ENCODE measurements at places on chromosomes 13 and 19.

DNA sequence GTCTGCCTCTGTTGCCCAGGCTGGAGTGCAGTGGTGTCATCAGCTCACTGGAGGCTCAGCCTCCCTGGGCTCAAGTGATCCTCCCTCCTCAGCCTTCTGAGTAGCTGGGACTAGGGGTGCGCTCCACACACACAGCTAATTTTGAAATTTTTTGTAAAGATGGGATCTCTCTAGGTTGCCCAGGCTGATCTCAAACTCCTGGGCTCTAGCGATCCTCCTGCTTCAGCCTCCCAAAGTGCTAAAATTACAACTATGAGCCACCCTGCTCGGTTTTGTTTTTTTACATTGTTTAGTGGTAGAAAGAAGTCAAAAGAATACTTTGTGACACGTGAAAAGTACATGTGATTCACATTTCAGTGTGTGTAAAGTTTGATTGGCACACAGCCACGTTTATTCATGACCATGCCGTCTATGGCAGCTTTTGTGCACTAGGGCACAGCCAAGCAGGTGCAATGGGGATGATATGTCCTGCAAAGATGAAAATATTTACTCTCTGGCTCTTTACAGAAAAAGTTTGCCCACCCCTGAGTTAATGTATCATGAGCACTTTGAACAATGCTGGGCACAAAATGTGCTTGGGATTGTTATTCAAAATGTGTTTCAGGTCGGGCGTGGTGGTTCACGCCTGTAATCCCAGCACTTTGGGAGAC, 16.2 kb upstream of the NFIC start:
- no peak for DNase-seq

DNA sequence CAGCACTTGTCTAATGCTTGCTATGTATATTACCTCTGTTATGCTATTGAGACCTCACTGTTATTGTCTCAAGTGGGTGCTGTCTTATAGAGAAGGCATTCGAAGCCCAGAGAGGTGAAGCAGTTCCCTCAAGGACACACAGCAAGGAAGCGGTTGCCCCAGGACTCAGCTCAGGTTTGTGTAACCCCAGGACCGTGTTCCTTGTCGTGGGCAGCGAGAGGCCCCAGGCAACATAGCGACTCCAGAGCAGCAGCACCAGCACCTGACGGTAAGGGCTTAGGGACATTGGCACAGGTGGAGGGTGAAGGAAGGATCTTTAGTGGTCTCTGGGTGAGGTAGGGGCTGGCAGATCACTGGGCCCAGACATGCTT, 2.4 kb downstream of the KLK15 start:
- DNase-seq = no peak

DNA sequence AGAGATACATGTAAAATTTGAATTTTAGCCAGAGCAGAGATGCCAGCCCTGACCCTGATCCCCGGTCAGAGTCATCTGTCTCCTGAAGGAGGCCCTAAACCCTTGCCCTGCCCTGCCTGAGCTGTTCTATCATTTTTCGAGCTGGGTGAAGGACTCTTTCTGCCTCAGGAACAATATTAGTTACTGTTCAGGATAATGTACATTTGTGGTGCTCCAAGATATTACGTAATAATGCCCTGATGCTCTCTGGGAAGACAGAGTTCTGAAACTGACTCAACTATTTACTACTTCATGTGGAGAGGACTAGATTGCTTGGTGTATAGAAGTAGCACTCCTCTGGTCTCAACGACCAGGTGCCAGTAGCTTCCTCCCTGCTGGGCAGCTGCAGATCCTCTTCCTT, 37.9 kb upstream of the UBL3 start:
- no peak for DNase-seq

GRCh38 chr13:102003848-102004570, 397.8 kb downstream of the FGF14 start:
- DNase-seq = no peak

GRCh38 chr13:23578411-23579071, 8.3 kb downstream of the TNFRSF19 start:
- peak; percentile 80 for DNase-seq

- no peak for DNase-seq
Measured at GRCh38 chr19:46609511-46610412, 8.6 kb downstream of the CALM3 start.

DNA sequence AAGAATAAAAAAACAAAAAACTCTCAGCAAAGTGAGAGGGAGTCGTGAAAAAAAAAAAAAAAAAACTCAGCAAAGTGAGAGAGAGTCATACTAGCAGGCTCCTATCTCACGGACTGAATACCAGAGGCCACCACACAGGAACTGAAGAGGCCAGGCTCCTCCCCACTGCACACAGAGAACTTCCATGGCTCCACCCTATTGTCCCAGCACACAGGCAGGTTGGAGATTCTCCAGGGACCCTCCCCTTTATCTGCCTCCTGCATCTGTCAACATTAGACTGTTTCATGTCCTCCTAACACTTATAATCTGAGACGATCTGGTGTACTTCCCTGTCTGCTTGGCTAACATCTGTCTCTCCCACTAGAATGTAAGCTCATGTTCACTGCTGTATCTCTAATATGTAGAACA, 37.0 kb upstream of the FARP1 start:
- DNase-seq = no peak

GRCh38 chr13:76762721-76763120, 123.5 kb downstream of the KCTD12 start:
- no peak for DNase-seq

GRCh38 chr19:45094137-45094536, 1.2 kb downstream of the PPP1R37 start:
- DNase-seq = no peak

GRCh38 chr13:99766641-99767045, 204.9 kb downstream of the ZIC5 start:
- no peak for DNase-seq

- DNase-seq = no peak
Measured at GRCh38 chr13:54241719-54242118, 1213.1 kb downstream of the OLFM4 start.

DNA sequence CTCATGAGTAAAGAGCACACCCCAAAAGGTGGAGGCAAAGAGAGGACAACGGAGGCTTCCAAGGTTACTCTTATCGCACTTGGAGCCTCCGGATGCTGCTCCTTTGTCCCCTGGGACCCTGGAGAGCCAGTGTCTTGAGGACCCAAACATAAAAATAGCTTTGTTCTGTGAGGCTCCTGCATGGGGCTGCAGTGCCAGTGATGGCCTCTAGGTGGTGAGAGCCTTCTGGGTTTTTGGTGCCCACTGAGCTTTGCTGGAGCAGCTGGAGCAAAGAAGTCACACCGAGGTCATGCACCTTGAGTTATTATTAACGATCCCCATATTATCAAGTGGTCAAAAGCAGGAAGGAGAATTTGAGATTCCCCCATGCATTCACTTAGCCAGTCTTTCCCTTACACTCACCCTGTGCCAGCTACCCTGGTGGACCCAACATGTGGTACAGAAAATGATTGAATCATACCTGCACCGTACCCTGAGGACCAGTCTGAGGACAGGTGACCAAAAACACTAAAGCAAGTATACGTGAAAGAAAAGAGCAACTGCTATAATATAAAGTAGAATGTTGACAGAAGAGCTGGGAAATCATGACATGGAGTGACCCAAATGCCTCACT, 41.5 kb downstream of the ZNF682 start:
- no peak for DNase-seq

- no peak for DNase-seq
Measured at GRCh38 chr19:10544753-10545251, 1.1 kb downstream of the ATG4D start.

GRCh38 chr19:58513694-58514563, 2.1 kb upstream of the SLC27A5 start:
- DNase-seq = peak; percentile 88

- no peak for DNase-seq
Measured at GRCh38 chr19:15548648-15549047, 40.3 kb downstream of the CYP4F22 start.

GRCh38 chr19:20273376-20273775, 106.4 kb downstream of the ZNF486 start:
- no peak for DNase-seq

GRCh38 chr13:38430796-38431195, 81.1 kb downstream of the UFM1 start:
- DNase-seq = no peak

- no peak for DNase-seq
Measured at GRCh38 chr13:84137292-84137691, 255.0 kb upstream of the SLITRK1 start.

- no peak for DNase-seq
Measured at GRCh38 chr13:34352958-34353357, 535.0 kb downstream of the RFC3 start.

DNA sequence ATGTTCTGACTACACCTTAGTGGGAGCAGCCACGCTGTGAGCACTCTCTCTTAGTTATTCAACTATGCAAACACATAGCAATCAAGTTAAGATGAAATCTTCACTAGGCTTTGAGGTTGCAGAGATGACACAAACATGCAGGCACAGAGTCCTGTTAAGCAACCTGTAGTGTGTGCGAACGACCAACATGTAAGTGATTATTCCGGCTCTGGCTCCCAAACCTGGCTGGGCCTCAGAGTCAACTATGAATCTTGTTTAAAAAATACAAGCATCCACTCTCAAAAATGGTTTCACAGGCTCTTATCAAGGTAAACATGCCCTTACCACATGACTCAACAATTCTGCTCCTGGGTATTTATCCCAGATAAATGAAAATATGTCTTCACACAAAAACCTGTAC, 91.4 kb downstream of the IRS2 start:
- no peak for DNase-seq

- no peak for DNase-seq
Measured at GRCh38 chr19:3798137-3798536, 12.0 kb upstream of the MATK start.

DNA sequence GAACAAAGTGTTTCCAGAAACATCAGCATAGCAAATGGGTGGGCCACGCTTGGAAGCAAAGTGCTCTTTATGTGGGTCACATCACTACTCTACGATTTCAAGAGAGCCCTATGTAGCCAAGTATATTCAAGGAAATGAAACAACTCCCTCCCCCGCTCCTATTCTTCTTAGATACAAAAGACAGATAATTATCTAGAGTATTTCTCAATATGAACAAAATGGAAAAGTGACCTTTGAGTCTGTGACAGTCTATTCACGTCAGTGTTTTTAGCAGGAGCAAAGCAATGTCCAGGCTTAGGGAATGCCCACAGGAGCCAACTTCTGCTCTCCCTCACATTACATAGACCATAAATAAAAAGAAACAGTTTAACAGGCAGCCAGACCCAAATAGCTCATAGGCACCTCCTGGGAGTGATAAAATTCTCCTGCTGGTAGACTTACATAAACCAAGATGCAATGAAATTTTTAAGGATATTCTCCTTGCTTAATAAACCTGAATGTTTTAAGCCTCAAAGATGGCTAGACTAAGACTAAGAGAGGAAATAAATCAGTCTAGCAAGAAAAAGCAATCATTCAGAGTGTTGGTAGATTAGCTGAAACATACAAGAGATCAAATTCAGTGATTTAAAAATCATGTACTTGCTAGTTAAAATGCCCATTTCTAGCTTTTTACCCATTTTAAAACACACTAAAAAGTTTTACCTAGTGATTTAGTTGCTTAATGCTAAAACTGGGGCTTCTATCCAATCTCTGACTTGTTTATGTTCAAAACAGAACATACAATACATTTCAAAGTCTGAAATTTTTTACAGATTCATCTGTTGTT, 182.8 kb downstream of the RGCC start:
- peak; percentile 46 for DNase-seq

GRCh38 chr13:105569816-105570215, 965.6 kb downstream of the EFNB2 start:
- DNase-seq = no peak

- no peak for DNase-seq
Measured at GRCh38 chr19:7063339-7063738, 4.9 kb upstream of the MBD3L3 start.
